LHCN-M2 (cell line): ENCODE measurements at places on chromosomes 3 and 15. TPM values are rescaled to one million over a fixed set of nuclear protein-coding genes. Genes with fewer than 3 reads are reported as not detected.
A peak's percentile ranks its signal among the peaks of the same experiment; 100 is the strongest.

DNA sequence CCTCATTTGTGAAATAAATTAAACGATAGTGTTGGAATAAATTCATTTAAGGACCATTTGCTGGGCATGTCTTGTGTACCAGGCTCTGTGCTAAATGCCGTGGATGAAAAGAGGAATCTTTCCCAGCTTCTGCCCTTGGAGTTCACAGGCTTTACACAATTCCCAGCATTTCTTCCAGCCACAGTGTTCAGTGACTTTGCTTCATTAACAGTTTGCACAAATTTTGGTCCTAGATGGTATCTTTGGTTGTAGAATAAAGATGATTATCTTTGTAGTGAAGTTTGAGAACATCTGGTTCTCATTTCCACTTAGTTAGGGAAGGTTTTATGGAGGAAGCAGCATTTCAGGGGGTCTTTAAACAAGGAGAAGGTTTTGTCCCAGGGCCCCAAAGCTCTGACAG is 100.1 kb downstream of the LRTM1 start:
- no peak for DNase-seq

- DNase-seq, result no peak
Observed at GRCh38 chr3:46700772-46701171, 420 bp upstream of the TMIE start.

DNA sequence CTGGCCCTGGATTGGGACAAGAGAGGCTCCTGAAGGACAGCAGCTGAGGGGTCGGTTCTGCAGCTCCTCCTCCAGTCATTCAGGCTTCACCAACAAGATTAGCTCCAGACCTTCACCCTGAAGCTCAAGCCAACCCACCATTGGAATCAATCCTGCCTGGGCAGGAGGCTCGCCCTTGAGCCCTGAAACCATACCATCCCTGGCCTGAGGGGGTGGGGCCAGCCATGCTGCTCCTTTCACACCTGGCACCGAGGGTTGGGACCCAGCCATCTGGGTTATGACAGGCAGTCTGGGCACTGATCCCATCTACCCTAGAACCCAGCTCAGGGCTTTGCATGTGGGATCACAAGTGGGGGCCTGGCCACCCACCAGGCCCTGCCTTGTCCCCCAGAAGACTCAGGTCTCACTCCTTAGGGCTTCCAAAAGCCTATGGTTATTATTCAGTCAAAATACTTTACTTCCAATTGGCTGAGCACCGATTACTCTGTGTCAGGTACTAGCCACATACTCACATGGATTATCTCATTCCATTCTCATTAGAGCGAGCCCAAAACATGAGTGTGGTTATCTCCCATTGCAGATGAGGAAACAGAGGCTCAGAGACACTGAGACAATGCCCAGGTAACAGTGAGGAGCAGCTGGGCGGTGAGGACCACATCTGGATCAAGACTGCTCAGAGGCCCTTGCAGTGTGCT is 3.1 kb downstream of the ABHD14B start:
- DNase-seq, result no peak

- no peak for DNase-seq
Observed at GRCh38 chr3:77370413-77370812, 330.5 kb downstream of the ROBO2 start.

- DNase-seq, result peak; percentile 77
Observed at GRCh38 chr3:55461896-55462295, 25.2 kb downstream of the WNT5A start.

DNA sequence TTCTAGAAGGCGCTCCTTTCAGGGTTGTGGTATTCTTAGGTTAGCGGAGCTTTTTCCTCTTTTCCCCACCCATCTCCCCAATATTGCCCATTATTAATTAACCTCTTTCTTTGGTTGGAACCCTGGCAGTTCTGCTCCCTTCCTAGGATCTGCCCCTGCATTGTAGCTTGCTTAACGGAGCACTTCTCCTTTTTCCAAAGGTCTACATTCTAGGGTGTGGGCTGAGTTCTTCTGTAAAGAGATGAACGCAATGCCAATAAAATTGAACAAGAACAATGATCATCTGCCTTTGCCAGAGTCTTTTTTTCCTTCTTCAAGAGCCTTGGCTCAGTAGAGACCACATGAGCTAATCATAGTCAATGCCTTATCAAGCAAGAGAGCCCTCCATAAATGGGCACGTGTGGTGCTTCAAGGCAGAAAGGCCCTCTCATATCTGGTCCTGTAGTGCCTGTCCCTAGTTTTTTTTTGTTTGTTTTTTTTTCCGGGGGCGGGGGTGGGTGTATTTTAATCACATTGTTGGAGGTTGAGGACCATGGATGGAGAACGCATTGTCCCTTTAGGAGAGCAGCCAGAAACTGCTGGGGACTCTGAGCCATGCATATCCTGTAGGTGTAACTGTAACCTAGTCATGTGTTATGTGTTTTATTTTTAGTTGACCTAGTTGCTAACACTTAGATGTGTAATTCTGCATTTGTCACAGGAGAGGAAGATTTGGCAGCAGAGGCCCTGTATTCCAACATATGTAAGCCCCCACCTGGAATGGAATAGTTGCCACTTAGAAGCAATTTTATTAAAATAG is 64.7 kb upstream of the ACAD9 start:
- DNase-seq, result no peak

DNA sequence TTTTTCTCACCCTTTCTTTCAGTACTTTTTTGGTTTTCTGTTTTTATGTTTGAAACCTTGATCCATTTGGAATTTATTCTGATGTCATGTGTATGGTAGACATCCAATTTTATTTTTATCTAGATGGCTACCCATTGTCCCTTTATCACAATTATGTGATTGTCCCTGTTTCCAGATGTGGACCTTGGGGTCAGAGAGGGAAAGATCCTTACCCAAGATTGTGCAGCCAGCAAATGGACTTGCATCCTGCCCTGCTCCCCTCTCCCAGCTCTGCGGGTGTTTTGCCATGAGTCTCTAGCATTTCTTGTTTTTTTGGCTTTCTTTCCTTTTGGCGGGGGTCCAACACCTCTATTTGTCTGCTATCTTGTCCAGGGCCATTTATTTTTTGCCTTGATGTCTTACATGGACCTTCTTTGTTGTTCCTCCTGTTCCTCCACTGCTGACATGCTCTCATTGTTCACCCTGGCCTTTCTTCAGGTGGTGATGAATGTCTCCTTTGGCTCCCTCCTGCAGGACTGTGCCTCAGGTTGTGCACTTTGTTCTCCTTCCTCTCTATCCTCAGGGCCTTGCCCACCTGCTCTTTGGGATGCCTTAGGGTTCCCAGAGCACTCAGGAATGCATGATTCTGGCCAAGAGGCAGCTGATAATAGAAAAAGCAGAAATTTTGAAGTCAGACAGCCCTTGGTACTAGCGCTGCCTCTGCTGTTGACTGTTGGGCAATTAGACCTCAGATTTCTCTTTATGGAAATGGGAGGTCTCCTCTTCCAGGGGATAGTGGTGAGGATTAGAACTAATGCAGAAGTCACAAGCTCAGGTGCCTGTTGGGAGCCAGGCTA is 84.3 kb downstream of the EEFSEC start:
- DNase-seq, result no peak

SLC24A5 gene
- total RNA-seq, result not detected in 2 replicates

LIPH gene
- not detected in 2 replicates for total RNA-seq
